Muscle of leg (tissue), 16 donors: ENCODE measurements at places on chromosomes 11 and 22. TPM values are rescaled to one million over a fixed set of nuclear protein-coding genes. Genes with fewer than 3 reads are reported as not detected.

DNA sequence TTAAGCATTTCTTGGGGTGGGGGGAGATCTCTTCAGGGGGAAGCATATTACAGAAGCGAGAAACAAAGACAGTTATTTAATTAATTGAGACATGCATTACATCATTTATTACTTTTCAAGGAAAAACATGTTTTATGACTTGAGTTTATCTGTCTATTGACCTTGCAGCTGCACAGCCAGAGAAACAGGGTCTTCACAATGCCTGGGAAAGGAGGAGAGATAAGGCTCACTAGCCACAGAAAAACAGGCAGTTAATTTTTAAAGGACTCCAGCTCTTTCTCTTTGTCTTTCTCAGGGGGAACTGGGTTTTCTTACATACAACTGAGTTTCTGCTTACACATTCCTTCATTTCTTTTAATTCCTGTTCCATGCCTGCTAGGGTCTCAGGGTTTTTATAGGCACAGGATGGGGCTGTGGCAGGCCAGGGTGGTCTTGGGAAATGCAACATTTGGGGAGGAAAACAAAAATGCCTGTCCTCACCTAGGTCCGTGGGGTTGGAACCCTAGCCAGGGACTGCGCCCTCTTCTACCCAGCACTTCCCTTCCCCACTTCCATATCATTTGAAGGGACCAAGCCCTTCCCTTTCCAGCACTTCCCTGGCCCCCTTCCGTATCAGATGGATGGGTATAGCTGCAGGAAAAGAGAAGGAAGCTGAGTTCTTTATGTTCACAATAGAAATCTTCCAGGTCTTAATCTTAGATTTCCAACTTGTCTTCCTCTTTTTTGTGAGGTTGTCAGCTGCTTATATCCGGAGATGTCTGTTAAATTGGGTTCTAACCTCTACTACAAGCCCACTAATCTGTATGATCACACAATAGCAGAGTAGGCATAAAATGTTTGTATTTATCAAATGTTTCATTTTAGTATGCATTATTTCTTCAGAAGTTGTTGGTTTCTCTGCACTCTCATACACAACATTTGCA, 38.3 kb downstream of the BIRC2 start:
- no peak for DNase-seq

DNA sequence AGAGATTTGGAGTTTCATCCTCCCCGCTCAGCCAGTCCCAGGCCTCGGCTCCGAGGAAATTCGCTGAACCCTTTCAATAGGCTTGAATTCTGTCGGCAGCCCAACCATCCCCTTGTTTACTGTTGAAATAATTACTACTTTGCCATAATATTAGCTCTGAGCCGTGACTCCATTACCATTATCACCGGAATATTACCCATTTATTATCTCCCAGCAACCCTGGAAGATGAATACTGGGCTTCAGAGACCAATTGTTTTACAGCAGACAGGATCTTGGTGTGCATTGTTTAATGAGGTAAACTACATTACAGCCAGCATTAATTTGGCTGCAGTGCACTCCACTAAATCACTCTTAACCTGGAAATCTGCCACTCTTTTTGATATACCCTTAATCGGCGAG, 867.4 kb downstream of the NTM start:
- DNase-seq, result no peak

DNA sequence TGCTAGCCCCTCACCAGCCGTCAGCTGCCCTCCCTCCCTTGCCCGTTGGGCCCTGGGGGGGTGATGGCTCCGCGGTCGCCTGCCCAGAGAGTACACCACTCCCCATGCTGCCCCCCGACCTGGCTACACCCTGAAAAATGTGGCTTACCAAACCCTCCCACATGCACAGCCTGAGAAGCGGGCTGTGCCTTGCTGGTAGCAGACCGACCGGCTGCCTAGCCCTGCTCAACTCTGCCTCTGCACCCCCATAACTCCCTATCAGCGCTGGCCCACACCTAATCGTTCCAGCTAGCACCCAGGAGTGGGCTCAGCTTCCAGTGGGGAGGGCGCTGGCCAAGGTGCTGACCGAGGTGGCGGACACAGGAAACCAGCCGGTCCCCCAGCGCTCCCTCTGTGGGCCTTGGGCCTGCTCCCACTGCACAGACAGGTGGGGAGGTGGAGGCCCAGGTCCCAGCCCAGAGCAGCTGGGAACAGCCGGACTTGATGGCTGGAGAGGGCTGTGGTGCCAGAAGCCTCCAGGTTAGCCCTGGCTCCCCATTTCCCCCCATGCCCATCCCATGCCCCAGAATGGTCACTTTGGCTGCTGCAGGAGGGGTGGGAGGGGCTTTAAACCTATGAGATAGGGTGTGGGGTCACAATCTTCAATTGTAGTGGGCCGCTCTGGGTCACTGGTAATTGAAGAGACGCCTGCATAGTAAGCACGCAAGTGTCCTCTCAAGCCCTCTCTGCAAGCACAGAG, 32.1 kb upstream of the PRODH start:
- DNase-seq, result peak; percentile 44

- DNase-seq, result no peak
Observed at GRCh38 chr22:50060441-50061140, 2.5 kb upstream of the TTLL8 start.

DNA sequence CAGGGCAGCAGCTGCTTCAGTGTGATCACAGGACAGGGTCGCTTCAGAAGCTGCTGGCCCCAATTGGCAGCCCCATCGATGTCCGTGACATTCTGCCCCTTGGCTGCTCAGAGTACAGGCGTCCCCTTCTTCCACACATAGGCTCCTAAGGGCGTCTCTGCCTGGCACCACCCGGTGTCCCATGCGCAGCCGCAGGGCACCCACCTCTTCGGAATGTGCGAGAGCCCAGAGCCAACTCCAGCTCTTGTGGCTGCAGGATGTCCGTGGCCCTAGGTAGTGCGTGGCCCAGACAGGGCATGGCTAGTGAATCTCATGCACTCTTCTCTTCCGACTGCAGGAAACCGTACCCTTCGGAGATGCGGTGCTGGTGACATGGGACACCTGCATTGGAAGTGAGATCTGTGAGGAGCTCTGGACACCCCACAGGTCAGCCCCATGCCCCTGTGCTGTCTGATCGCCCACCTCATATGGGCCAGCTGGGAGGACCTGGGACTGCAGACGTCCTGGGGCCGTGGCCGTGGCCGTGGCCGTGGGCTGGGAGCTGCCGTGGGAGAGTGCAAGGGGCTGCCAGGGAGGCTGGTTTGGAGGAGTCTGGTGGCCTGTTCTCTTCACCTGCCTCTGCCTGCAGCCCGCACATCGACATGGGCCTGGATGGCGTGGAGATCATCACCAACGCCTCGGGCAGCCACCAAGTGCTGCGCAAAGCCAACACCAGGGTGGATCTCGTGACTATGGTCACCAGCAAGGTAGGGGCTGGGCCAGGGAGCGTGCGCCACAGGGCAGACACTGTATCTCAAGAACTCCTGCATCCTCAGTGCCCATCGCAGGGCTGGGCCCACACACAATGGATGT, 20.2 kb downstream of the NADSYN1 start:
- no peak for DNase-seq

DNA sequence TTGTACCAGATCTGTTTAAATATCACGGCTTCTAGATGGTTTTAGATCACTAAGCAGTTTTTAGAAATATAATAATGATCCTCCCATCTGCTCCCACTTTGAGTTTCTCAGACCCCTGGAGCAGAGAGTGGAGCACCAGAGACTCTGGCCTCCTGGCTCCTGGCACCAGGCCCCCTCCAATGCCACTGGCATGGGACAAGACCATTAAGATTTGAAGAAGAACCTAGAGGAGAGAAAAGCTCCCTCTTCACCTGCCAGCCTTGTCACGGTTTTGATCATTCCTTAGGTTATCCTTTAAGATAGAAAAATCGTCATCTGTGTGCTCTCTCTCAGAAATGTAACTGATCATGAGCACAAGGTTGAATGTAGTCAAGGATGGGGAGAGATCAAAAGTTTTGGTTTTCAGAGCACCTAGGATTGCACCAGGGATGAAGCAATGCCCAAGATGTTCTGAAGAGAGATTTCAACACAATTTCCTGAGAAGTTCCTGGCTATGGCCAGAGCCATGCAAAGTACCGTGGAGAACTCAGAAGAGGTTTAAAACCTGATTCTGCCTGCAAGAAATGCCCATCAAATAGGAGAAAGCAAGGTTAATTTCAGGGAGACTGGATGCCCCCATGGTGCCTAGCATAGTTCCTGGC, 22.2 kb downstream of the IL10RA start:
- no peak for DNase-seq

C11orf42 gene
- total RNA-seq, result not detected

GRCh38 chr11:123797114-123797513, 9.0 kb downstream of the OR6M1 start:
- DNase-seq, result no peak

SYT13 gene
- 0.49 TPM for total RNA-seq

DNA sequence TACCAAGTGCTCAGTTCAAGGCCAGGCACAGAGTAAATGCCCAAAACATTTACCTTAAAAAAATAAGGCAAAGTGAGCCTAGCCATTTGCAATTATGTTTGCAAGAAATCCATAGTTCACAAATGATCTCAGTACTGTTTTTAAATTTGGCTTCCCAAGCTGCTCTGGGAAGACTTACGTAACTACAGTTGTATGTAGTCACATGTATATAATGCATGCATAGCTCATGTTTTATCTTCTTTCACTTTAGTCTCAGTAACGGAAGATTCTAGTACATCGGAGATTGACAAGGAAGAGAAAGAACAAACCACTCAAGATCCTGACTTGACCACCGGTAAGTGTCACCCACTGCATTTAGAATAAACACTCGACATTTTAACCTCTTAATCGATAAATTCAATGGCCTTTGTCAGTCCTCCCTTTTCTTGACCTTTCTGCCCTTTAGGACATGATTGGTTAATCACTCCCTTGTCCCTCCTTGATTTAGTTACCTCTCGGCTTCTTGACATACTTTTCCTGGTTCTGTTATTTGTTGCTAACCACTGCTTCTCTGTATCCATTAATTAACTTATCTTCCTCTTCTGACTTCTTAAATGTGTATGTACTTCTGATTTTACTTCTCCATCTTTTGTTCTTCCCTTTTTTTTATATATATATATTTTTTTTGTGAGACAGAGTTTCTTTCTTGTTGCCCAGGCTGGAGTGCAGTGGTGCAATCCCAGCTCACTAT, 18.0 kb upstream of the JHY start:
- DNase-seq, result peak; percentile 23
